Pancreas (tissue), 10 donors: ENCODE measurements at places on chromosomes 13 and 19. TPM values are rescaled to one million over a fixed set of nuclear protein-coding genes. Genes with fewer than 3 reads are reported as not detected.

Gene RXFP2
- polyA plus RNA-seq: not detected

DNA sequence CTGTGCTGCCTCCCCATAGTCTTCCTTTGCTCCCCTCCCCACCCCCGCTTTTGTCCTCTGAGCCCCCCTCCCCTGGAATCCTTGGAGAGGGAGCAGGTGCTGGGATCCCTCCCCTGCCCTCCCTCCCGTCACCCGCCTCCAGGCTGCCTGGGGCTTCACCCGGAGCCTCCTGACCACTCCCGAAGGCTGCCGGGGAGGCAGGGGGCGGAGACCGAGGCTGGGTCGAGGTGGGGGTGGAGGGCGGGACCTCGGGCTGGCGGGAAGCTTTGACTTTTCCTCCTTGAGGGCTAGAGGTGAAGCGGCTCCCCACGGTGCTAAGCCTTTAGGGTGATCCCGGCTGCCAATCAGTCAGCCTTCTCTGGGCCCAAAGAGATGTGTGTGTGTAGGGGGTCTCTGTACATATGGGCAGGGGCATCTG, 1.5 kb downstream of the KMT5C start:
- peak; percentile 87 for DNase-seq

DNA sequence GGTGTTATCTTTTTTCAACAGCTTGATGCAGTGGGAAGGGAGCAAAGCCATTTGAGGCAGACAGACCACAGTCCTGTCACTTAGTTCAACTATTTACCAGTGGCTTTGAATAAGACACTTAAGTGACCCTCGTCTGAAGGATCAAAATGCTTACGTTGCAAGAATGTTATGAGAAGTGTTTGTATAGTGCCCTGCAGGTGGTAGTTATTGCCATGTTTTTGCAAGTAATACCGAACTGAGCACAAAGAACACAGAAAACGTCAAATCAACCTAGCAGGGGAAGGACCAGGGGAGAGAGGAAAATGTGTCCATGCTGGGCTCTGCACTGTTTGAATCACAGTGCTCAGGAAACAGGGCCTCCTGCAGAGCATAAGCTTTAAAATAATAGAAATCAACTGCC, 2.8 kb downstream of the SOHLH2 start:
- no peak for DNase-seq

GRCh38 chr13:111515635-111516034, 195.2 kb downstream of the TEX29 start:
- DNase-seq: no peak

GRCh38 chr19:50554212-50554611, 14.0 kb downstream of the LRRC4B start:
- no peak for DNase-seq
